ENCODE measurements at places on chromosomes 1 and 21. TPM values are rescaled to one million over a fixed set of nuclear protein-coding genes. Genes with fewer than 3 reads are reported as not detected.

LCE1C gene
- not detected for polyA plus RNA-seq

MT1HL1 gene
- polyA plus RNA-seq = not detected

FLVCR1 gene
- polyA plus RNA-seq = 14.7 TPM

RNU1-4 gene
- polyA plus RNA-seq = not detected

OR10J1 gene
- polyA plus RNA-seq = 0.08 TPM

OR2T10 gene
- polyA plus RNA-seq = 0.14 TPM

CORT gene
- polyA plus RNA-seq = 1.7 TPM

ARMH1 gene
- 9.6 TPM for polyA plus RNA-seq

TSTD1 gene
- polyA plus RNA-seq = 9.5 TPM

S100A1 gene
- 1.5 TPM for polyA plus RNA-seq

SERPINC1 gene
- 0.44 TPM for polyA plus RNA-seq

OR2AK2 gene
- not detected for polyA plus RNA-seq

C1orf87 gene
- polyA plus RNA-seq = 0.11 TPM

KCNJ10 gene
- 29.7 TPM for polyA plus RNA-seq

SLC5A9 gene
- 11.4 TPM for polyA plus RNA-seq

PTPN7 gene
- polyA plus RNA-seq = 0.81 TPM

Data from left renal pelvis (tissue), 4 donors.